ENCODE measurements at places on chromosomes 16 and 17.

GRCh38 chr17:732067-732901, at the start of gene TLCD3A:
TSS of gene TLCD3A (plus strand) at chr17:732596. CDS start at chr17:732648, 52 bp downstream.
- peak; percentile 89 for DNase-seq

- no peak for DNase-seq
Measured at GRCh38 chr16:20136446-20136968, 62.8 kb upstream of the GPR139 start.

GRCh38 chr17:58995247-58995940, 111.3 kb downstream of the TRIM37 start:
- peak; percentile 8 for DNase-seq

DNA sequence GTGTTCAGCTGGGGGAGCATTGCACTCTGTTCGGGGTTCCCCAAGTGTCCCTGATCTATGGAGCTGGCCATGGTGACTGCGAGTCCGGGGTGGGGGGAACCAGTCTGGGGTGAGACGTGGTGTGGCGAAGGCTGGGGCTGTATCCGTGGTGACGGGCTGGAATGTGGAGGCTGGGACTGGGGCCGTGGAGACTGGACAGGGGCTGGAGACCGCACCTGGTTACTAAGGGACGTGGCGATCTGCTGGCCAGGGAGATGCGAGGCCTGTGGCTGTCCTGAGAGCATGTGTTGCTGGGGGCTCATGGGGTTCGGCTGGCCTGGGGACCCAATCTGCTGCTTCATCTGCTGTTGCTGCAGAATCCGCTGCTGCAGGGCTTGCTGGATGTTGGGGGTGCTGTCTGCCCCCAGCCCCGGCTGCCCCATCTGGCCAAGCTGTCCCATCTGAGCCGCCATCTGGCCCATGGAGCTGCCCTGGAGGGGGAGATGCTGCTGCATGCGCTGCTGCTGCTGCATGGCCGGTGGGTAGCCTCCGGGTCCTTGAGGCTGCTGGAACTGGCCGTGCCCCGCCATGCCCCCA, 10.6 kb upstream of the TRAP1 start:
- no peak for DNase-seq

GRCh38 chr17:72600934-72601333, 480.1 kb downstream of the SOX9 start:
- no peak for DNase-seq

DNA sequence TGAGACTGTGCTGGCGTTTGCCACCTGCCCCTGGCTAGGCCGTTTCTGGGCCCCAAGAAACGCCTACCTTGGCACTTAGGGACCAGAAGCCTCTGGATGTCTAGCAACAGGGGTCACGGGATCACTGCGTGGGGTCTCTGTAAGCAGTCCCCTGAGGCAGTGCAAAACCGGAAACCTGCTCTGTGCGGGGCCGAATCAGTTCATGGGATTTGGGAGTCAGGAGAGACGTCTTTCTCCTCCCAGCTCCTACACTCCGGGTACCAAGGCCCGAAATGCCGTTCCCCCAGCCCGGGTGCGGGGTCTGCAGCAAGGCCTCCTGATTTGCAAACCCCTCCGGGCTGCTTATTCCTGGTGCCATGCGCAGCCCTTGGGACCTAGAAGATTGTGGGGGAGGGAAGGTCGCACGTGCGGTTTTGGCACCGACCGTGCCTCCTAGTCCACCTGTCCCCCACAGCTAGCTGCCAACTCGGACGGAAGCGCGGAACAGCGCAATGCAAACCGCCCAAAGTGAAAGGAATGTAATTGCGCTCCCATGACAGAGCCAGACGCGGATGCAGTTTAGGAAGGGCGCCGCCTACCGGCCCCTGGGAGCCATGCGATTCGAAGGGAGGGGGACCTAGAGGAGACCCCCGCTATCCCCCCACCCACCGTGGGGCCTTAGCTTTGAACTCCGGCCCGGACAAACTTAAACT, 6.5 kb downstream of the IRX5 start:
- DNase-seq = peak; percentile 82

GRCh38 chr17:28394337-28395116, 11.5 kb downstream of the SLC46A1 start:
- DNase-seq = peak; percentile 56

GRCh38 chr17:596763-597644, 117.6 kb downstream of the VPS53 start:
- peak; percentile 73 for DNase-seq

DNA sequence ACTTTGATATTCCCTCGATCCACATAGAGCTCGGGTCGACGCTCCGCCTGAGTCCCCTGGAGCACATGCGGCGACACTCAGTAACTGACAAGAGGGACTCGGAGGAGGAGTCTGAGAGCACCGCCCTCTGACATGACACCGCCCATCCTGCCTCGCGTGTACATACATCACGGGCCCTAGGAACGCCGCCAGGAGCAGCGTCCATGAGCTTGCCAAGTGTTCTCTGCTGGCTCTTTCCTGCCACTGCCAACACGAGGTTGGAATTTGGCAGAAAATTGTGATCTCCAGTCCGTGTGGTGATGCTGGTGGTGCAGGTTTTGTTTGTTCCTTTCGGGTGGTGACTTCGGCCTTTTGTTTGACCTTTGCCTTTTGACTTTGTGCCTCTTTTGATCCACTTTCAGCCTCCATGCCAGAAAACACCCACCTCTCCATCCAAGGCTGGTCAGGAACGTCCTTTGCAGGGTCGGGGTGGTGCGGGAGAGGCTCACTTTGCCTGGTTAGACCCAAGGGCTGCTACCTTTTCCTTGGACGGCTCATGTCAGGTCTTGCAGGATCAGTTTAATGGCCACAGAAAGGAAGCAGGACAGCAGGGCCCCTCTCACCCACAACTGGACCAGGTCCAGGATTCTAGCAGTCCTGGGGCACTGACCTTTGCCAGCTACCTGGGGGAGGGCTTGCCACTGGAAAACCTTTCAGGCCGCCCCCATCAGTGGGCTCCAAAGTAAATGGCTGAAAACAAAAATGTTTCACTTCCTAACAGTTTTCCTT, 27.6 kb downstream of the ELAC2 start:
- DNase-seq = no peak

- DNase-seq = no peak
Measured at GRCh38 chr17:21039839-21040575, 2.8 kb downstream of the USP22 start.

DNA sequence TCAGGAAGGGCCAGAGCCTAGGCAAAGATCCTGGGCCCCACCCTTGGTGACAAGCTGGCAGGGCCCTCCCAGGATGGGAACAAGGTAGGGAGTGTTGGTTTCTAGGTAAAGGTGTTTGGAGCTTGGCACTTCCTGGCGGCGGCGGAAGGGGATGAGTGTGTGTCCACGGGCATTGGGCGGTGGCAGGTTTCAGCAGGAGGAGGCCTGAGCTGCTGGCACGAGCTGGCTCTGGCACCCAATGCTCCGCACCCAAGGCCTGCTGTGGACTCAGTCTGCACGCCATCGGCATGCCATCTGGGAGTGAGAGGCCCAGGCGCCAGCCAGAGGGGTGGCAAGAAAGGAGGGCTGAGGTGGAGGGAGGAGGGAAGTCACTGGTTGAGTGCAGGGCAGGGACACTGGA, 46.9 kb upstream of the TAC4 start:
- DNase-seq = no peak

DNA sequence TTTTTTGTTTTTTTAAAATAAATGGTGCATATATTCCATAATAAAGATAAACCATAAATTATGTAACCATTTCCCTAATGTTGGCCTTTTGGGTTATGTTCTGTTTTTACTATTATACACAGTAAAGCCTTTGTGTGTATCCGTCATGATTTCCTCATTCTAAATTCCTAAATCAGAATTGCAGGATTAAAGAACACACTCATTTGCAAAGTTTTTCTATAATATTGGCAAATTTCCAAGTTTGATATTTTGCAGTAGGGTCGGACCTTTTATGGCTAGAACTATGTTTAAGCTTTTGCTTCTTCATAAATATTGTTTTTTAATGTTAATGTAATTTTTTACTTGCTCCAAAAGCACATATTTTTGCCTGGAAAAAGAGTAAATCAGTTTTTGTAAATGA, 16.6 kb downstream of the GOSR1 start:
- DNase-seq = no peak

- DNase-seq = no peak
Measured at GRCh38 chr17:1144162-1144561, 35.6 kb downstream of the ABR start.

DNA sequence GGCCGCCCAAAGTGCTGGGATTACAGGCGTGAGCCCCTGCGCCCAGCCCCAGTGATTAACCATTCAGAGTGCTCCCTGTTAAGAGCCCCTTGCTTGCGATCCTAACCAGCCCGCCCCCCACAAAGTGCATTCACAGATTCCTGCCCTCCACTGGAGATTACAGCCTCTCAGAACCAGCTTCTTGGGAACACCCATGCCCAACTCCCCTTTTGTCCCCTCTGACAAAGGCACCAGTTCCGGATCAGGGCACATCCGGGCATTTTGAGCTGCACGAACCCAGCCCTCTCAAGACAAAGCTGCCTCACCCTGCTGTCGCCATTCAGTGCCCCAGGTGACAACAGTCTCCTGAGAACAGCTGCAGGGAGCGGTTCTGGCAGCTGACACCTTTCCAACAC, 848 bp upstream of the KRT19 start:
- no peak for DNase-seq

DNA sequence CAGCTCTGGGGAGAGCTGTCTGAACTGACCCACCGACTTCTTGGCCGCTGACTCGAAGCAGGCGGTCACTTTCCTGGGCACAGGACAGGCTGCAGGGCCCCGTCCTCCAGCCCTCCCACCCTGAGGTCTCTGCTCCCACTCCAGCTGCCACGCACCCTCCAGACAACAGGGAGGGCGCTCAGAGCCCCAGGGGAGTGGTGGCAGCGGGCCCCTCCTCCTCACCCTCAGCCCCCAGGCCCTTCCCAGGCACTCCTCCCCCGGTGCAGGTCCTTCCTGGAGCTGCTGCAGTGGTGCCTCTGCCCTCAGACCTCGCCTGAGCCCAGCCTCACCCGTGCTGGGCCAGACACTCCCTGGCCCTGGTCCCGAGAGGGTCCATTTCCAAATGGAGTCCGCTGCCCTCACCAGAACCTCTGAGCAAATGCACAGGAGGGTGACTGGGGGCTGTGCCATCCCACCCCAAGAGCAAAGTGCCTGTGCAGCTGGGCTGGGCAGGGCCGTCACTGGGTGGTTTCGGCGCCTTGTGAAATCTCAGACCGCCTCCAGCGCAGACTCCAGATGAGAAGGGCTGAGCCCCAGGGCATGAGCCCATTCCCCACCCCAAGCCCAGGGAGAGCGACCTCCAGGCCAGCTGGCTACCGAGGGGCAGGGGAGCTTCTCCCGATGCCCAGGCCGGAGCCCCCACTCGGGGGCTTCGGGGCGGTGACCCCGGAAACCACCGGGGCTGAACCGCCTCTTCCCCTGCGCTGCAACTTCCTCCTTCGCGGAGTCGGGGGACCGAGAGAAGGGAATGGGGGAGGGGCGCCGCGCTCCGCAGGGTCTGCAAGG, 717 bp downstream of the CYBA start:
- DNase-seq = peak; percentile 24

- no peak for DNase-seq
Measured at GRCh38 chr17:69198238-69198637, 30.4 kb downstream of the ABCA10 start.

GRCh38 chr16:47660540-47660939, 199.4 kb downstream of the PHKB start:
- DNase-seq = no peak

GRCh38 chr16:30065943-30066760, 592 bp downstream of the ALDOA start:
- DNase-seq = peak; percentile 62

GRCh38 chr16:9258423-9259051, 167.1 kb downstream of the HAPSTR1 start:
- peak; percentile 15 for DNase-seq

DNA sequence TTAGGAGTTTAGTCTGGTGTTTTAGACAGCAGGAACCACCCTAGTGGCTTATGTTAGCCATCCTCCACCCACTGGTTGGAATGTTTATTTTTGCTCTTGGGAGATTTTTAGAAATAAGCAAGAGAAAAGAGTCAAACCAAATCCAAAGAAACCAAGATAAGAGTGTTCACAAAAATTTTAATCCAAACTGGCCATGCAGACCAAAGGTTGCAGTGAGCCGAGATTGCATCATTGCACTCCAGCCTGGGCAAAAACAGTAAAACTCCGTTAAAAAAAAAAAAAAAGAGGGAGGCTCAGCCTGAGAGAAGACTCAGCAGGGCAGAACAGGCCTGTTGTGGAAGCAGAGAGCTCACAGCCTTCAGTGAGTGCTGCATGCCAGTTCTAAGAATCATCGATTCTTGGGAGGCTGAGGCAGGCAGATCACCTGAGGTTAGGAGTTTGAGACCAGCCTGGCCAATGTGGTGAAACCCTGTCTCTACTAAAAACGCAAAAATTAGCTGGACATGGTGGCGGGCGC, 12.2 kb upstream of the C16orf54 start:
- peak; percentile 56 for DNase-seq

GRCh38 chr17:72359274-72359673, 238.5 kb downstream of the SOX9 start:
- DNase-seq = no peak

GRCh38 chr16:59543641-59544040, 809.5 kb upstream of the GOT2 start:
- peak; percentile 76 for DNase-seq

GRCh38 chr17:14205992-14206461, 30.6 kb downstream of the CDRT15 start:
- DNase-seq = no peak

DNA sequence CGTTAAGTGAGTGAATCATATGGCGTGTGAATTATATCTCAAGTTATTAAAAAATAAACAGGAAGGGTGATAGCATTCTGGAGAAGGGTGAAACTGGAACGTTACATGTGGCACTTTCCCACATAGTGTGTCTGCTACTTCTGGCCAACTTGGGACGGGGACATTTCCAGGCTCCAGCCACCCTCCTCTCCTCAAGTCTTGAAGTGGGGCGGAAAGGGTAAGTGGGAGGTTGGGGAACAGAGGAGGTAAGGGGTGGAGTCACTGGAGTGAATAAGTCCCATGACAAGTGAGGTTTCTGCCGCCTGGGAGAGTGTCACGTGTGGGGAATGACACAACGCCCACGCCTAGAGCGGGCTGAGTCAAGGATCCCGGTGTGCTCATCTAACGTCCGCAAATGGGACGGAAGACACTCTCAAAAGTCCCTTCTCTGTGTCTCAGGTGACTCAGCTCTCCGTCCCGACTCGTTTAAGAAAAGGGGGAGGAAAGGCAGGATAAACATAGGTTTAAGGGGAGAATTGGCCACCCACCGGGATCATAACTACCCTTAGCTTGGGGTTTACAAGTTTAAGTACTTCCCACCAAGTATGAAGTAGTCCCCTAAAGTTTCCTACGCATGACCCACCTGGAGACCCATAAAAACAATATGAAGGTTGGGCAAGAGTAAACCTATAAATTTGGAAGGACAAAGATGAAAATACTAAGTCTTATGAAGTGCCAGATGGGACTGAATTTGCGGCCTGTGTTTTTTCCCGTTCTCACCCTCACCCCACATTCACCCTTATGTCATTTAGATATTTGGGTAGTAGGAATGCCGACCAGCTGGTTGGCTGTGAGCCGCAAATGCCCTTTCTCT, 1.2 kb upstream of the SPAG9 start:
- DNase-seq = peak; percentile 93

GRCh38 chr16:87086156-87086555, 231.0 kb downstream of the C16orf95 start:
- peak; percentile 30 for DNase-seq

- DNase-seq = no peak
Measured at GRCh38 chr17:1289695-1290094, 10.2 kb downstream of the TRARG1 start.
